ENCODE measurements at places on chromosomes 16 and 17. TPM values are rescaled to one million over a fixed set of nuclear protein-coding genes. Genes with fewer than 3 reads are reported as not detected.
A peak's percentile ranks its signal among the peaks of the same experiment; 100 is the strongest.

CXCL16 gene
- total RNA-seq, result 11.2 TPM

EIF3CL gene
- total RNA-seq, result 78.2 TPM

DNA sequence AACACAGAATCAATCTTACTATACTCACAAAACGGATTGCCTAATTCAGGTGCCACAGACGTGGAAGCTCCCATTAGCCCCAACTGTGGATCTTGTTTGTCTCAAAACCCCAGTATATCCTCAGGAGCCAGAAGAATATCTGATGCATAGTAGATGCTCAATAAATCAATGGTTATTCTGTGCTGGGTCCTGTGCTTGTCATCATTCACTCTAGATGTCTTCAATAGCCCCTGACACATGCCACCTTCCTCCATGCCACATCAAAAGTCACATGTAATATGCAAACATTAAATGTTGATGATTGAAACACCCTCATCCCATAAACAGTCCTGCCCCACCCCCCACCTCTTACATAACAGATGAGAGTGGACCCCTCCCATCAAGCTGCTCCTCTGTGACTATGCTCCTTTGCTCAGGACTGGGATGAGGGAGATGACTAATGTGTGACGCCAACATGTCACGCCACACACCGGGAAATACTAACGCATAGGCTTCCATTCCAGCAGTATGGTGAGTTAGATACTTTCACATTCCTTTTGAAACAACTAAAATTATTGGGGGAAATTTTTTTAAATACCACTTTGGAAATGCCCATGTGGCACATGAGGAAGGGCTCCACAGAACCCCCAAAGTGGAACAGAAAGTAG lies 267.6 kb upstream of the SDK2 start:
- DNase-seq, result no peak
- H3K4me1 ChIP-seq, result no peaks in the 10 kb centered on the region
- H3K27me3 ChIP-seq, result no peaks in the 10 kb centered on the region
- H3K36me3 ChIP-seq, result no peaks in the 10 kb centered on the region
- H3K27ac ChIP-seq, result no peak overlapping the region
- H3K4me3 ChIP-seq, result no peak overlapping the region

DNA sequence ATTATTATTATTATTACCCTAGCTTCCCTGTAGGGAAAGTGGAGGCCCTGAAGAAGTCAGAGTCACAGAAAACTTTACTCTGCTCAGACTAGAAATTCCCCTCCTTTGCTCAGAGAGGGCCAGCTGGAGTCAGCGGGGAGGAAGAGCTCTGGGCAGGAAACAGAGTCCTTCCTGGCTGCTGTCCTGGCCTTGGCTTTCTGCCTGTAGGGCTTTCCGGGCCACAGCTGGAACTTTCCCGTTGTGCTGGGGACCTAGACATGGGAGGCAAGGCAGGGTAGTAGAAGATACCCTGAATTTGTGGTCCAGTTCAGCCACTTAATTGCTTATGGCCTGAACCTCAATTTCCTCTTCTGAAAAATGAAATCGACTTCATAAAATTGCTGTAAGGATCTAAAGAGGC lies 14.0 kb upstream of the CCL2 start:
- no peaks in the 10 kb centered on the region for H3K36me3 ChIP-seq
- no peaks in the 10 kb centered on the region for H3K27me3 ChIP-seq
- H3K4me3 ChIP-seq, result no peak overlapping the region
- peaks cover 13% of the 10 kb centered on the region for H3K4me1 ChIP-seq
- no peak for DNase-seq

DNA sequence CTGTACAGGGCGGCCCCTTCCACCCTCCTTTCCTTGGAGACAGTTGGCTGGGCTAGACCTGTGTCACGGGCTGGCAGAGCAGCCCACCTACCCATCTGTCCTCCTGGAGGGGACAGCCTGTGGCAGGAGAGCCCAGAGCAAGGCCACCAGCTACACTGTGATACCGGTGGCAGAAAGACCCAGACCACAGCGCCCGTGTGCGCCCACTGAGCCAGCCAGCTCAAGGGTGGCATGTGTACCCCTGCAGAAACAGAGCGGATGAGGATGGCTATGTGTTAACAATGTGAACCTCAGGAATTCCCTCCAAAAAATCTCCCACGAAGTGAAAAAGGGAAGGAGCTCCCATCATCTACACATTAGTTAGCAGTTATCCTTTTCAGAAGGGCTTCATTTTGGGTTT lies 7.1 kb downstream of the HBQ1 start:
- peak; percentile 78 for DNase-seq
- H3K27me3 ChIP-seq, result no peaks in the 10 kb centered on the region
- no peaks in the 10 kb centered on the region for H3K4me1 ChIP-seq
- H3K4me3 ChIP-seq, result no peak overlapping the region
- peaks cover 52% of the 10 kb centered on the region for H3K36me3 ChIP-seq
- no peak overlapping the region for H3K27ac ChIP-seq

GRCh38 chr17:59783221-59784047 lies 76.0 kb downstream of the VMP1 start:
- no peaks in the 10 kb centered on the region for H3K27me3 ChIP-seq
- no peak for DNase-seq
- no peaks in the 10 kb centered on the region for H3K36me3 ChIP-seq
- peak overlapping the region; percentile 99 for H3K27ac ChIP-seq
- H3K4me1 ChIP-seq, result peaks cover 62% of the 10 kb centered on the region

GRCh38 chr16:84656649-84657048 lies 8.3 kb downstream of the KLHL36 start:
- no peaks in the 10 kb centered on the region for H3K27me3 ChIP-seq
- no peaks in the 10 kb centered on the region for H3K4me1 ChIP-seq
- DNase-seq, result no peak
- H3K27ac ChIP-seq, result no peak overlapping the region
- peaks cover 65% of the 10 kb centered on the region for H3K36me3 ChIP-seq

IKZF3 gene
- total RNA-seq, result not detected

SEPTIN12 gene
- total RNA-seq, result not detected

GRCh38 chr16:72455743-72456659 lies 284.0 kb upstream of the PMFBP1 start:
- no peak overlapping the region for H3K27ac ChIP-seq
- no peaks in the 10 kb centered on the region for H3K36me3 ChIP-seq
- no peak for DNase-seq
- no peaks in the 10 kb centered on the region for H3K27me3 ChIP-seq
- H3K4me3 ChIP-seq, result no peak overlapping the region
- H3K4me1 ChIP-seq, result no peaks in the 10 kb centered on the region

GRCh38 chr16:50351952-50352351 lies 16.8 kb downstream of the BRD7 start:
- H3K27me3 ChIP-seq, result no peaks in the 10 kb centered on the region
- H3K4me1 ChIP-seq, result no peaks in the 10 kb centered on the region
- peaks cover 38% of the 10 kb centered on the region for H3K36me3 ChIP-seq
- DNase-seq, result no peak
- no peak overlapping the region for H3K4me3 ChIP-seq
- no peak overlapping the region for H3K27ac ChIP-seq

- DNase-seq, result peak; percentile 96
- peak overlapping the region; percentile 80 for H3K4me3 ChIP-seq
- H3K4me1 ChIP-seq, result peaks cover 23% of the 10 kb centered on the region
- H3K27ac ChIP-seq, result peak overlapping the region; percentile 85
These were observed 466 bp downstream of the WDR90 start for GRCh38 chr16:649631-650030.

CSH1 gene
- not detected for total RNA-seq

- no peaks in the 10 kb centered on the region for H3K36me3 ChIP-seq
- H3K4me1 ChIP-seq, result no peaks in the 10 kb centered on the region
- H3K27ac ChIP-seq, result no peak overlapping the region
- no peak overlapping the region for H3K4me3 ChIP-seq
- no peaks in the 10 kb centered on the region for H3K27me3 ChIP-seq
These were observed 370.2 kb upstream of the MAF start for GRCh38 chr16:79970551-79971236.

VMO1 gene
- 0.29 TPM for total RNA-seq

- peaks cover 5% of the 10 kb centered on the region for H3K27me3 ChIP-seq
- peaks cover 29% of the 10 kb centered on the region for H3K4me1 ChIP-seq
- H3K27ac ChIP-seq, result peak overlapping the region; percentile 78
- DNase-seq, result no peak
- H3K4me3 ChIP-seq, result peak overlapping the region; percentile 49
- no peaks in the 10 kb centered on the region for H3K36me3 ChIP-seq
These were observed 3.8 kb downstream of the CFAP97D1 start for GRCh38 chr17:43784068-43784467.

GRCh38 chr16:85126705-85127378 lies 14.6 kb upstream of the CIBAR2 start:
- DNase-seq, result peak; percentile 92
- H3K36me3 ChIP-seq, result no peaks in the 10 kb centered on the region
- peak overlapping the region; percentile 37 for H3K27ac ChIP-seq
- peak overlapping the region; percentile 22 for H3K4me3 ChIP-seq

GRCh38 chr17:82316651-82317393 lies 586 bp downstream of the CD7 start:
- no peak for DNase-seq
- H3K4me1 ChIP-seq, result no peaks in the 10 kb centered on the region
- H3K27ac ChIP-seq, result no peak overlapping the region
- no peaks in the 10 kb centered on the region for H3K36me3 ChIP-seq
- H3K4me3 ChIP-seq, result no peak overlapping the region
- H3K27me3 ChIP-seq, result peaks cover 29% of the 10 kb centered on the region

- H3K36me3 ChIP-seq, result no peaks in the 10 kb centered on the region
- no peak overlapping the region for H3K27ac ChIP-seq
- no peaks in the 10 kb centered on the region for H3K4me1 ChIP-seq
- H3K27me3 ChIP-seq, result peaks cover 9% of the 10 kb centered on the region
These were observed 7.4 kb downstream of the CIBAR2 start for GRCh38 chr16:85104821-85105391.
